ENCODE measurements at places on chromosomes 1 and 21. TPM values are rescaled to one million over a fixed set of nuclear protein-coding genes. Genes with fewer than 3 reads are reported as not detected.

CFHR2 gene
- not detected for total RNA-seq

MPZ gene
- 1.7 TPM for total RNA-seq

COL6A1 gene
- 866 TPM for total RNA-seq

ANGPTL7 gene
- total RNA-seq = 2.8 TPM

DMBX1 gene
- not detected for total RNA-seq

SOAT1 gene
- 10.0 TPM for total RNA-seq

ADAMTS4 gene
- total RNA-seq = 22.4 TPM

KRTAP22-1 gene
- not detected for total RNA-seq

SPRR2G gene
- not detected for total RNA-seq

MAP3K21 gene
- 0.05 TPM for total RNA-seq

SLC9C2 gene
- total RNA-seq = not detected

PTPRC gene
- total RNA-seq = 0.05 TPM

C21orf91 gene
- 19.1 TPM for total RNA-seq

AVPR1B gene
- not detected for total RNA-seq
